ENCODE measurements at places on chromosomes 3 and 15. TPM values are rescaled to one million over a fixed set of nuclear protein-coding genes. Genes with fewer than 3 reads are reported as not detected.

Gene PATL2
- total RNA-seq = not detected

Gene HESX1
- not detected for total RNA-seq

Gene UPK1B
- not detected for total RNA-seq

Gene MYH15
- total RNA-seq = not detected

Gene STRA6
- total RNA-seq = not detected

Gene ATOSA
- 10.0 TPM for total RNA-seq

Gene FEZF2
- total RNA-seq = not detected

Gene NEK10
- 9.5 TPM for total RNA-seq

Gene CATSPER2
- 0.38 TPM for total RNA-seq

Gene KLHL6
- total RNA-seq = not detected

GRCh38 chr3:46489381-46489780 lies 8.4 kb upstream of the RTP3 start:
- no peak overlapping the region for H3K27ac ChIP-seq
- DNase-seq = no peak
- no peak overlapping the region for H3K4me3 ChIP-seq
- H3K27me3 ChIP-seq = 0 out of 2 replicates have a peak, but pooled peaks cover 3% of the 10 kb centered on the region
- H3K36me3 ChIP-seq = no peaks in the 10 kb centered on the region

DNA sequence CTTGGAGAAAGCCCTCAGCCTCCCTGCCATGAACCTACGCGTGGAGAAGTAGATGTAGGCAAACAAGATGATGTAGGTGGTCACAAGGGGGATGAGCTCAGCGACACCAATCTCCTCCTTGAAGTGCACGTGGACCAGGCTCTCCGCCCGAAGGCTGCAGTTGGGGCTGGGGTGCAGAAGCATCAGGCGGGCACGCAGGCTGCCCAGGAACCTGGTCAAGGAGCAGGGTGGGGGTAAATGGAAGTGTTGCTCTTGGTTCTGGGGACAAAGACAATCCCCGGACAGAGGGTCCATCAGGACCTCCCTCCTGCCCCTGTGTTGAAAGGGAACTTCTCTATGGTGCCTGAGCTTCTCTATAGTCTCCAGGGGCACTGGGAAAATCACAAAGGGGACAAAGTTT lies 45.1 kb downstream of the PTPN23 start:
- DNase-seq = no peak
- H3K4me1 ChIP-seq = peaks cover 5% of the 10 kb centered on the region
- no peaks in the 10 kb centered on the region for H3K36me3 ChIP-seq
- no peaks in the 10 kb centered on the region for H3K27me3 ChIP-seq
- no peak overlapping the region for H3K27ac ChIP-seq
- no peak overlapping the region for H3K4me3 ChIP-seq

- H3K4me1 ChIP-seq = no peaks in the 10 kb centered on the region
- H3K27me3 ChIP-seq = no peaks in the 10 kb centered on the region
- no peak overlapping the region for H3K4me3 ChIP-seq
- H3K27ac ChIP-seq = no peak overlapping the region
- DNase-seq = no peak
These were observed 51.3 kb upstream of the FGD5 start for GRCh38 chr3:14767245-14768051.

GRCh38 chr3:55246033-55246432 lies 241.1 kb downstream of the WNT5A start:
- H3K27me3 ChIP-seq = no peaks in the 10 kb centered on the region
- no peaks in the 10 kb centered on the region for H3K36me3 ChIP-seq
- H3K4me3 ChIP-seq = no peak overlapping the region
- DNase-seq = no peak
- no peaks in the 10 kb centered on the region for H3K4me1 ChIP-seq
- H3K27ac ChIP-seq = no peak overlapping the region

DNA sequence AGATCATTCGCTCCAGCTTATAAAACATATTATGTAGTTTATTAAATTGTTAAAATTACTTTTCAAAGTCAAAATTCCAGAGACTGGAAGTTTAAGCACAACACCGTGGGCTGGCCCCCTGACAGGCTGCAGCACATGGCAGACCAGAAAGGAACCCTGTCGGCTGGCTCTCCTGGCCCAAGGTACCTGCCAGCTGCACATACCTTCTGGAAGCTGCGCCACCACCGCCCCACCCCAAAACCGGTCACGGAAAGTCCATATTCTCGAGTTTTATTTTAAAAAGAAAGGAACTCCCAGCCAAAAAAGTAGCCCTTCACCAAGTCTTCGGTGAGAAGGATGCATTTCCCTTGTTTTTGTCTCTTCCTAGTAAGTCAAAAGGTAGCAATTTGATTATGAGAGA lies 94.6 kb downstream of the FOXP1 start:
- H3K27me3 ChIP-seq = no peaks in the 10 kb centered on the region
- no peak for DNase-seq
- H3K27ac ChIP-seq = no peak overlapping the region
- H3K4me1 ChIP-seq = no peaks in the 10 kb centered on the region
- peaks cover 15% of the 10 kb centered on the region for H3K36me3 ChIP-seq

DNA sequence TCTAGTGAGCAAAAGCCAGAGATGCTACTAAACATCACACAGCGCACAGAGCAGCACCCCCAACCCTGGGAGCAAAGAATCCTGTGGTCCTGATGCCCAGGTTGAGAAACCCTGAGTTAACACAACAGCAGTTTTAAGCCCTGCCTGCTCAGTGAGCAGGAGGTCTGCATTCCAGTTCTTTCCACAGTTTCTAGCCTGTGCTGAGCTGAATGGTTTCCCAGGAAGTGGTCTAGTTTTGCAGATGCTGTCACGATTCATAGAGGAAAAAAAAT lies 171.1 kb upstream of the PROK2 start:
- peaks cover 4% of the 10 kb centered on the region for H3K4me1 ChIP-seq
- H3K4me3 ChIP-seq = no peak overlapping the region
- DNase-seq = peak; percentile 23
- no peaks in the 10 kb centered on the region for H3K27me3 ChIP-seq
- H3K36me3 ChIP-seq = no peaks in the 10 kb centered on the region
- H3K27ac ChIP-seq = no peak overlapping the region

- no peak overlapping the region for H3K4me3 ChIP-seq
- no peaks in the 10 kb centered on the region for H3K27me3 ChIP-seq
- peak; percentile 76 for DNase-seq
These were observed 24.2 kb upstream of the GMPPB start for GRCh38 chr3:49747792-49748480.

DNA sequence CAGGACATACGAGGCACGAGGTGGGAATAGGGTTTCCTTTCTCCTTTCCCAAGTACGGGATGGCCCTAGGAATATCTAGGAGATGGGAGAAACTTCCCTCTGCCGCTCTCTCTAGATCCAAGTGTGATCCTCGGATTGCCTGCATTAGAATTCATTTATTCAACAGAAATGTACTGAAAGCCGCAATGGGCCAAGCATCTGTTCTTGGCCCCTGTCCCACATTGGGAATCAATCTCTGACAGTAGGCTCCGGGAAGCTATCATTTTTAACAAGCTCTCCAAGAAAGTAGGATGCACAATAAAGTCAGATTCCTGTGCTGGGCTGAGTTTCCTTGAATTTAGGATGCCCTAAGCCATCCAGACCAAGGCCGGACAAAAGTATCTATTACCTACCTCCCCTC lies 37.2 kb upstream of the CA12 start:
- H3K27ac ChIP-seq = no peak overlapping the region
- no peaks in the 10 kb centered on the region for H3K36me3 ChIP-seq
- no peak overlapping the region for H3K4me3 ChIP-seq
- no peak for DNase-seq
- no peaks in the 10 kb centered on the region for H3K27me3 ChIP-seq

- H3K4me3 ChIP-seq = no peak overlapping the region
- no peaks in the 10 kb centered on the region for H3K27me3 ChIP-seq
- H3K4me1 ChIP-seq = peaks cover 18% of the 10 kb centered on the region
- no peak for DNase-seq
These were observed 272.8 kb downstream of the BBX start for GRCh38 chr3:107795514-107796094.

- H3K4me1 ChIP-seq = peaks cover 15% of the 10 kb centered on the region
- H3K27ac ChIP-seq = no peak overlapping the region
- 0 out of 2 replicates have a peak, but pooled peaks cover 3% of the 10 kb centered on the region for H3K36me3 ChIP-seq
- no peaks in the 10 kb centered on the region for H3K27me3 ChIP-seq
- no peak for DNase-seq
These were observed 4.5 kb downstream of the NDUFB5 start for GRCh38 chr3:179608931-179609720.

DNA sequence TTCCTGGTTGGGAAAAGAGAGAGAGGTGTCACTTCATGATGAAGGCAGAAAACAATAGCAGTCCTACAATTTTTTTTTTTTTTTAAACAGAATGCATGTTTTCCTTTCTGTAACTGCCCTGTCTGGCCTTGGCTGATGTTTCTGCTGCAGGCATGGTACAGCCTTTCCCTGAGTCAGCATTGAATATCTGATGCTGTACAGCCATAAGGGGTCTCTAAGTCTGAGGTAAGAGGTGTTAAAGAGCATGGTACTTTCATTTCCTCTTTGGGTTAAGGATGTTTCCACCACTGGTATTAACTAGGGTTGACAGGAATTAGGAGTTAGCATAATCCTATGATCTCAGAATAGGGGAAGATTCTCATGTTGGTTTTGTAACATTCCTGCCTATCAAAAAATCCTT lies 147.4 kb downstream of the CHST2 start:
- DNase-seq = no peak
- H3K4me3 ChIP-seq = no peak overlapping the region
- no peaks in the 10 kb centered on the region for H3K36me3 ChIP-seq
- no peaks in the 10 kb centered on the region for H3K4me1 ChIP-seq
- H3K27me3 ChIP-seq = no peaks in the 10 kb centered on the region

DNA sequence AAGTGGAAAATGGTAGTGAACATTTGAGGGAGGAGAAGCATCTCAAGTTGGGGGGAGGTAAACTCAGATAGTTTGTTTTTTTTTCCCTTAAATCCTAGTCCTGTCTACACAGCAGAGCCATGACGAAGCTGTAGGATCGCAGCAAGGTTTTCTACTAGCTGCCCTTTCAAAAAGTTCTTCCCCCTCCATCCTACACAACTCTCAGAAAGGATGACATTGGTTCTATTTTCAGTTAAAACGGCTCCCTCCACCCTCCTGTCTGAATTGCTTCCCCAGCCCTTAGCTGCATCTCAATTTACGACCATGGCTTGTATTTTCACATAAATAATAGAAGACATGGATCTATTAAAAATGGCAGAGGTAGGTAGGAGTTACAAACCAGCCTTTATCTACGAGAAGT lies 2.2 kb downstream of the HOMER2 start:
- H3K4me1 ChIP-seq = peaks cover 1% of the 10 kb centered on the region

GRCh38 chr15:31086344-31086743 lies 15.2 kb downstream of the TRPM1 start:
- H3K27ac ChIP-seq = no peak overlapping the region
- H3K4me3 ChIP-seq = no peak overlapping the region
- no peaks in the 10 kb centered on the region for H3K27me3 ChIP-seq
- H3K36me3 ChIP-seq = no peaks in the 10 kb centered on the region

- H3K27me3 ChIP-seq = peaks cover 55% of the 10 kb centered on the region
- no peak overlapping the region for H3K27ac ChIP-seq
- no peaks in the 10 kb centered on the region for H3K36me3 ChIP-seq
- no peak overlapping the region for H3K4me3 ChIP-seq
- peaks cover 9% of the 10 kb centered on the region for H3K4me1 ChIP-seq
- no peak for DNase-seq
These were observed 19.1 kb upstream of the EPB42 start for GRCh38 chr15:43239732-43240491.

DNA sequence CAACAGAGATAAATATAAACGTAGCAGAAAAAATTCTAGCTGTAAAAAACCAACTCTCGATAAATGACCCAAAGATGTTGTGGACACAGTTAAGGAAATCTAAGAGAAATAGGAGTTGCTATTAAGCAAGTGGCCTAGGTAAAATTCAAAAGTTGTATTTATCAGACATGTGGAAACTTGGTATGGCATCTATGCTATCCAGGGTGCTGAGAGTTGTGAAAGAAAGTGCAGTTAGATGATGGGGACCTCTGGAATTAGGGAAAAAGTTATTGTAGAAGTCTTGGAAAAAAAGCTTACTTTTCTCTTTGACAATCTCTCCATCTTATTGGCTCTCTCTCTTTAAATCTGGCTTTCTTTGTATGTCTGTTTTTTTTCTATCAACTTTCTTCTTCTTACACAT lies 1090.9 kb downstream of the TBL1XR1 start:
- H3K4me3 ChIP-seq = no peak overlapping the region
- DNase-seq = peak; percentile 8
- H3K27me3 ChIP-seq = no peaks in the 10 kb centered on the region
- H3K4me1 ChIP-seq = no peaks in the 10 kb centered on the region

Data from GM23248 (cell line).